GDM1 (cell line): ENCODE measurements at places on chromosomes 4 and X.
A peak's percentile ranks its signal among the peaks of the same experiment; 100 is the strongest.

GRCh38 chr4:169922632-169923276 is 103.4 kb downstream of the MFAP3L start:
- DNase-seq = no peak

DNA sequence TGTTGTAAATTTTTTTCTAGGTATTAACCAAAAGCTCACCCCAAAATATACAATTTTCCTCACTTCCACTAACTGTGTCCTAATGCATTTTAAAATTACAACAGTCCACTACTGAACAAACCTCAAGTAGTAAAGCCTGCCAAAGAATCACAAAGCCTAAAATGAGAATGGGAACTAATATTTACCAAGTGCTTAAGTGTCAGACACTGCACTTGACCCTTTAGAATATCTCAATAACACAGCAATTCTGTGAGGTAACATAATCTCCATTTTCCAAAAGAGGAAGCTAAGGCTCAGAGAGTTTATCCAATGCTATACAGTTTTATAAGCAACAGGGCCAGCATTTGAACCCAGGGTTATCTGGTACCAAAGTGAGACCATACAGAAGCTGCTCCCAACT is 4.9 kb downstream of the SLC9A7 start:
- DNase-seq = no peak

DNA sequence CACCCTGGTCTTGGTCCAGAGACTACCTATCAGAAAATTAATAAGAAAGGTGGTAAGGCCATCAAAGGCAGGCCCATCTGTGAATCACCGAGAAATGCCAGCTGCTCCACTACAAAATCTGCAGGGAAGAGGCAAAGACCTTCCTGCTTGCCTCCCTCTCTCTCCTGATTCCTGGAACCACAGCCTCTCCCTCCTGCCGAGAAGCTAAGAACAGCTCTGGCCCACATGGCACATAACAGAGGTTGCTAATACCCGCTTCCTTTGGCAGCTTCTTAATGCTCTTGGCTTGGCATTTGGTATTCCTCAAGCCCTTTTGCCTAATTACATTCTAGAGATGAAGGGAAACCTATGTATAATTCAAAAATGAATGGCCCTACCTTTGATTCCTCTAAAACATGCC is 32.9 kb downstream of the RAI2 start:
- no peak for DNase-seq

- no peak for DNase-seq
Observed at GRCh38 chr4:174047363-174047762, 236.1 kb downstream of the FBXO8 start.

GRCh38 chr4:3369781-3370674 is 71.7 kb upstream of the HGFAC start:
- DNase-seq = peak; percentile 29

- DNase-seq = no peak
Observed at GRCh38 chrX:29130905-29131304, 543.7 kb downstream of the IL1RAPL1 start.

GRCh38 chr4:181166742-181167399 is 1076.3 kb upstream of the TENM3 start:
- no peak for DNase-seq

GRCh38 chr4:152448038-152448707 is 87.7 kb downstream of the FBXW7 start:
- DNase-seq = no peak

- DNase-seq = no peak
Observed at GRCh38 chrX:63884821-63885790, 100.1 kb upstream of the ARHGEF9 start.

DNA sequence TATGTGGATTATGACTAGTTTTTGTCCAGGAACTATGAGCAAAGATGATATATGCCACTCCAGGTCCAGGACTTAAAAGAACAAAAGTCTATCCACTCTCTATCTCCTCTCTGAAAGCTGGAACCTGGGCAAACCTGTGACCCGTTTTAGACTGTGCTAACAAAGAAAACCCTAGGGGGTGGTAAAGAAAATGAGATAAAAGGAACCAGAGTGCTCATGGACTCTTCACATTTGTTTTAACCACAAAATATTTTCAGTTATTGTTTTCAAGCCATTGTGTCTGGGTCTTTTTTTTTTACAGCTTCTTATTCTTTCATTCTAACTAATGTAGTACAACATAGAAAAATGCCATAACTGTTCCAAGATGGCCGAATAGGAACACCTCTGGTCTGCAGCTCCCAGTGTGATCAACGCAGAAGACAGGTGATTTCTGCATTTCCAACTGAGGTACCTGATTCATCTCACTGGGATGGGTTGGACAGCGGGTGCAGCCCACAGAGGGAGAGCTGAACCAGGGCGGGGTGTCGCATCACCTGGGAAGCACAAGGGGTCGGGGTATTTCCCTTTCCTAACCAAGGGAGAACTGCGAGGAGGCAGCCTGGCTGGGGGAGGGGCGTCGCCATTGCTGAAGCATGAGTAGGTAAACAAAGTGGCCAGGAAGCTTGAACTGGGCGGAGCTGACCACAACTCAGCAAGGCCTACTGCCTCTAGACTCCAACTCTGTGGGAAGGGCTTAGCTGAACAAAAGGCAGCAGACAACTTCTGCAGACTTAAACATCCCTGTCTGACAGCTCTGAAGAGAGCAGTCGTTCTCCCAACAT is 45.1 kb downstream of the CHM start:
- DNase-seq = no peak

GRCh38 chr4:146059151-146059550 is 116.4 kb upstream of the LSM6 start:
- no peak for DNase-seq

- no peak for DNase-seq
Observed at GRCh38 chrX:12962041-12962504, 12.8 kb upstream of the TMSB4X start.

GRCh38 chr4:40228497-40229365 is 31.9 kb downstream of the RHOH start:
- DNase-seq = no peak

DNA sequence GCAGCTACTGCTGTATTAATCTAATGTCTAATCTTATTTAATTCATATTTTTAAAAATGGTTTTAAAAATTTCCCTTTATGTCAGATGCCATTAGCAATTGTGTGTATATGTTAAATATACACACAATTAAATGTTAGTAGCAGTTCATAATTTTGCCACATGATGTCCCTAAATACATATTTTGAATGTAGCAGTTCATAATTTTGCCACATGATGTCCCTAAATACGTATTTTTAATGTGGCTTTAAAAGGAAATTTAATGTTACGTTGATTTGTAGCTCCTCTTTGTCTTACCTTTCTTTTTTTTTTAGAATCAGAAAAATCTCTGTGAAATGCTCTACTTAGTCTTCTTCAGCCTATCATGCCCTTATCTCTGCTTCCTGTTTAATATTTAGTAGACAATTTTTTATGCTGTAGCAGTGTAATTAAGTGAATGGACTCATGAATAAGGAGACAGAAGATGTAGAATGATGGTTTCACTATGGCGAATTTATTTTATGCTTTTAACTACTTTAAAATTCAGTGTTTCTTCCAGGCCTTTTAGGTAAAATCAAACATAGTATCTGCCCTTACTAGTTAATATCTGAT is 26.1 kb downstream of the RBM46 start:
- no peak for DNase-seq

DNA sequence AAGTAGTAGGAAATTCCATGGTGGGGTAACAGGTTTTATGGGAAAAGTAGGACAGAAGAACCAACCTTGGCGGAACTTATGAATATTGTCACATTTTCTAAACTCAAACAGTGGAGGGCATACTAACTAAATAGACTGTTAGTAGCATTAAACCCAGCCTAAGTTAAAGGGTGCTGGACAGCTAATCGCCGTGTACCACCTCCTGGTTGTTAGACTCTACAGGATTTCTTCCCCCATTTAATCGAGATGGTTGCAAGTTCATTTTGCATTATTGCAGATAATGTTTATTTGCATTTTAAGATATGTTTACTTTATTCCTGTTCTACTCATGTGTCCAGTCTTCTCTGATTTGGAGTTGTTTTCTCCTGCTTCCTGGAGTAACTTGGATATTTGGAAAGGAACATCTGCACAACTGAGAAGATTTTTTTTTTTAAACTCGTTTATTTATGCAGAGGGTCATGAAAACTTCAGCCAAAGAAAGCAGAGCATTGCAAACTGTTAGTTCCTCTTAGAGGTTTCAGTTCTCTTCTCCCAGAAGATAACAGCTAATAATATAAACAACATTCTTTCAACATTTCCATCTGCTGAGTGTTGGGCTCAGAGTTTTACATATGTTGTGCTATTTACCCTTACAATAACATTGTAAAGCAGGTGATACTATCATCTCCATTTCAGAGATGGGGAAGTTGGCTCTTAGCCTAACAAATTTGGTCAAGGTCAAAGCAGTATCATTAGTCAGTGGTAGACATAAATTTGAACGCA is 51.5 kb upstream of the TBC1D9 start:
- DNase-seq = no peak

DNA sequence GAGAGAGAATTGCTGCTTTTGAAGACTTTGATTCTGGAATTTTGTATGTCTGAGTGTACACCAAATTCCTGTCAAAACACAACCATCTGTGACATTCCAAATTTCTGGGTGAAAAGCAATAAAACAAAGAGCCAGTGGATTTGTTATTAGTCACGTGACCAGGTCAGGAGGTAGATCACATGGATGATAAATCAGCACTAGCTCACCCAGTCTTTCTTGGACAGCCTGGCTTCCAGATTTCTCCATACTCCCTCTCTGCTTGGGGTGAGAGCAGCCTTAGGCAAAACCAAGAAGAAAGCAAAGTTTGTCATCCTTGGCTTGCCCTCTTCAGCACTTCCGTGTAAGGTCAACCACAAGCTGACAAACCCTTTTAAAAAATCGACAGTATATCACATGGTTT is 194.2 kb downstream of the CLCN4 start:
- no peak for DNase-seq

GRCh38 chr4:113955411-113955810 is 24.0 kb downstream of the ARSJ start:
- no peak for DNase-seq

- no peak for DNase-seq
Observed at GRCh38 chrX:117397844-117398243, 718.8 kb downstream of the KLHL13 start.

DNA sequence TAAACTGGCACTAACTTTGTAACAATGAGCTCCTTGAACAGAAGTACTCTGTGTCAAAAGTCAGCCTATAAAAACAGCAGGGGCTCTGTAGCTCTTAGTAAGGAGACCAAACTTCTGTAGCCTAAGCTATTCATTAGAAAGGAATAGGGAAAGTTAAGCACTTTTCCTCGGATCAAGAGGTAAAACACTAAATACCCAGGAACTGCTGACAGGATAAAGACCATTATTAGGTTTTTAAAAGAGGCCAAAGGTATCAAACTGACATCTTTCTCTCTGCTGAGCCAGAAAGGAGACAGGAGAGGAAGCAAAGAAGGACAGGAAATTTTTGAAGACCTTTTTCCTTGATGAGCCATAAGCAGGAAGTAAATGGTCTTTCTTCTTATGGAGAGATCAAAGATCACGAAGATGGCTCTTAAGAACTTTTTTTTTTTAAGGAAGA is 31.9 kb downstream of the ANAPC10 start:
- no peak for DNase-seq

DNA sequence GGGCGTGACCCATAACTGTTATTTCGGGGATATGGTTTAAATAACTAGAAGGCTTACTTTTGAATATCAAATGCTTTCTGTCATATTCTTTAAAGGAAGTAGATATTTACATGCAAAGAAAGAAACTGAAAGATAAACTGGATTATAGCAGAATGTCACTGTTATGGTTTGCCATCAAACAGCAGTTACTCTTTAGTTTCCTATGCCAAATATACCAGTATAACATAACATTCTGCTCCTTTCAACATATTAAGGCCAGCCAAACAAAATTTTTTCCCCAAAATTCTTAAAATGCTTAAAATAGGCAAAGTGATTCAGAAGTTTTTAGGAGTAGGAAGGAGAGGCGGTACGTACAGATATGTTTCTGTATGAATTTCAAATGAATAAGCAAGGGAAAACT is 27.0 kb downstream of the KDM6A start:
- DNase-seq = no peak

GRCh38 chrX:72176981-72177380 is 4.6 kb upstream of the PIN4 start:
- DNase-seq = no peak

DNA sequence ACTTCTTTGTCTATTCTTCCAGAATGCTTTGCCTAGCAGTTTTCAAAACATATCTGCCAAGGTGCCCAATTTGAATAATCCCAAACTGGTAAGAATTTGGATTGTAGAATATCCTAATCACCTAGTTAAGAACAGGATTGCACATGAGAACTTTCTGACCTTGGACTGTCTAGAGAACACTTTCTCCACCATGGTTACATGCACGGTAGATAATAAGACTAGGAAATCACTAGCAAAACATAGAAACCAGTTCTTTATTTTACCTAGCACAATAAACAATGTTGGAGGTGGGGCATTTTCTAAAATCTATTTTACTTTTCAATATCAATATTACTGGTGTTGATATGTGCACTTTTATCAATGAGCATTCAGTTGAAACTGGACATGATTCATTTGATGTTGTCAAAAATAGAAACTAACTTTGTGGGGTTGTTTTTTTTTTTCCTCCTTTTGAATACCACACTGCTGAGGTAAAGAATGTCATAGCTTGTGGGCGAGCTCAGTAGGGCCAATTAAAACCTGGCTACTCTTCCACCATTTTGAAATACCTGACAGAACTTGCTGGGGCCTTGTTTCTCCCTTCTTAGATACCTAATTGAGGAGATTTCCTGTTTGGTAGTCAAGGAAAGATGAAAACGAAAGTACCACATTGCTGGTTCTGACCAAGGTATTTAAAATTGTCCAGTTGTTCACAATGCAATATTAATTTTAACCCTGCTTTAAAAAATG is 10.4 kb downstream of the MID1IP1 start:
- no peak for DNase-seq

- no peak for DNase-seq
Observed at GRCh38 chr4:5797866-5798265, 86.9 kb downstream of the EVC start.

GRCh38 chr4:113820108-113820507 is 58.6 kb upstream of the CAMK2D start:
- DNase-seq = no peak

- no peak for DNase-seq
Observed at GRCh38 chrX:13059637-13060499, 15.4 kb upstream of the FAM9C start.

DNA sequence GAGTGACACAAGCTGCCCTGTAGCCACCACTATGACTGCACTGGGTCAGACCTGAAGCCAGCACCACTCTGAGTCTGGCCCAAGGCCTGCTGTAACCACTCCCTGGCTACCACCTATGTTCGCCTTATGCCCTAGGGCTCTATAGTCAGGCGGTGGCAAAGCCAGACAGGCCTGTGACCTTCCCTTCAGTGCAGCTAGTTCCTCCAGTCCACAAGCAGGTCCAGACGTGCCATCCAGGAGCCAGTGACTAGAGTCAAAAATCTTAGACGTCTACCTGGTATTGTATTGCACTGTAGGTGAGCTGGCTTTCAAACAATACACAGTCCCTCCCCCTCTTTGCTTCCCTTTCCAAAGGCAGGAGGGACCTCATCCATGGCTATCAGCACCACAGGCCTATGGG is 54.0 kb upstream of the RNF128 start:
- DNase-seq = no peak

GRCh38 chrX:133482056-133482952 is 67.0 kb upstream of the GPC4 start:
- DNase-seq = no peak

- no peak for DNase-seq
Observed at GRCh38 chr4:110514889-110515479, 39.0 kb downstream of the ENPEP start.

- DNase-seq = no peak
Observed at GRCh38 chr4:173958445-173958844, 325.0 kb downstream of the FBXO8 start.

GRCh38 chr4:57148831-57149505 is 38.8 kb upstream of the IGFBP7 start:
- no peak for DNase-seq

- DNase-seq = no peak
Observed at GRCh38 chr4:116005806-116006088, 892.3 kb upstream of the NDST4 start.
